Mesothelial cell of epicardium (in vitro differentiated cells): ENCODE measurements at places on chromosomes 16 and 17.

- DNase-seq, result no peak
These were observed 113.7 kb upstream of the ZKSCAN2 start for GRCh38 chr16:25371342-25371741.

DNA sequence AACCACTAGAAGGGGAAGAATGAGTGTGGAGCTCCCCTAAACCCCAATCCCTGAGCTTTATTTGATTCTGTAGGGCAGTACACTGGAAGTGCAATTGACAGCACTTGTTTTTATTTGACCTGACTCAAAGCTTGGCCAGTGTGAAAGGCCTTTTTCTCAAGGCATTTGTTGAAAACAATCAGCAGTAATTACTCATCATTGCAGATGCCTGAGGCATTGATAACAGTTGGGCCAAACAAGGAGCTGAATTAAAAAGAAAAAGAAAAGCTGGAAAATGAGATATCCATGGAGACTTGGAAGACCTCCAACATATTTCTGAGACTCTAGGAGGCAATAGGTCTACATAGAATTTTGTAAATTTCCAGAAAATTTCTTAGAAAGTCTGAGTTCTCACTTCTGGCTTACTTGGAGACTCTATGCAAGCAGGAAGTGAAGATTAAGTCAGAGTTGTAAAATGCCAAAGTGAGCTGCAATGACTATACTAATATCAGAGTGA lies 200.8 kb upstream of the KCNJ16 start:
- no peak for DNase-seq

DNA sequence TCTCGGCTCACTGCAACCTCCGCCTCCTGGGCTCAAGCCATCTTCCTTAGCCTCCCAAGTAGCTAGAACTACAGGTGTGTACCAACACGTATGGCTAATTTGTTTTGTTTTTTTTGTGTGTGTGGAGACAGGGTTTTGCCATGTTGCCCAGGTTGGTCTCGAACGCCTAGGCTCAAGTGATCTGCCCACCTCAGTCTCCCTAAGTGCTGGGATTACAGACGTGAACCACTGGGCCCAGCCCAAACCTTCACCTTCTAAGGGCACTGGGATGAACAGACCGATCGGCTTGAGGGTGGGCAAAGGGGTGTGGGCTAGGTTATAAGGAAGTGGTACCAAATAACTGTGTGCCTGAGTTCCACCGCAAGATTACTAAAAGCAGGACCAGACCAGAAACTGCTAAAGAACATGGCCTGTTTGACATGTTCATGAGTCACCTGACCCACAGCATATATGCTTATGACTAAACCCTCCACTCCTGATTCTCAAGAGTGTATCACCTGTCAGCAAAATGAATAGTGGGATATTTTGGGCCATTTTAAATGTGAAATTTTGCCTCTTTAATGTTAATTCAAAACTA lies 8.1 kb downstream of the TMEM97 start:
- peak; percentile 6 for DNase-seq

DNA sequence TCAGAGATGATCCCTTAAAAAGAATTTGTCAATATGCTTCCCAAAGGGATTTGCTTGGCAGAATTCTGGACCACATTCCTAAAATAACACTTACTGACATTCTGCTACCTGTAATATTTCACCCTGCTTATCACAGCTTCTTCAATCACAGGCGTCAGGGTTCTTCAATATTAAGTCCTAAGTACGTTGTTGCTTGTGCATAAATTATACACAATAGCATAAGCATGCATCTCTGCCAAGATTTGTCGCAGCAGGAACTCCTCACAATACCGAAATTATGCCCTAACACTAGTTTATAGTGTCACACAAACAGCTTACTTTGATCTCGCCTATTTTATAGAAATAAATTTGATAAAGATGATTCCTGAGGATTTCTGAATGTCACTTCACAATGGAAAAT lies 48.9 kb downstream of the UBE2G1 start:
- no peak for DNase-seq

DNA sequence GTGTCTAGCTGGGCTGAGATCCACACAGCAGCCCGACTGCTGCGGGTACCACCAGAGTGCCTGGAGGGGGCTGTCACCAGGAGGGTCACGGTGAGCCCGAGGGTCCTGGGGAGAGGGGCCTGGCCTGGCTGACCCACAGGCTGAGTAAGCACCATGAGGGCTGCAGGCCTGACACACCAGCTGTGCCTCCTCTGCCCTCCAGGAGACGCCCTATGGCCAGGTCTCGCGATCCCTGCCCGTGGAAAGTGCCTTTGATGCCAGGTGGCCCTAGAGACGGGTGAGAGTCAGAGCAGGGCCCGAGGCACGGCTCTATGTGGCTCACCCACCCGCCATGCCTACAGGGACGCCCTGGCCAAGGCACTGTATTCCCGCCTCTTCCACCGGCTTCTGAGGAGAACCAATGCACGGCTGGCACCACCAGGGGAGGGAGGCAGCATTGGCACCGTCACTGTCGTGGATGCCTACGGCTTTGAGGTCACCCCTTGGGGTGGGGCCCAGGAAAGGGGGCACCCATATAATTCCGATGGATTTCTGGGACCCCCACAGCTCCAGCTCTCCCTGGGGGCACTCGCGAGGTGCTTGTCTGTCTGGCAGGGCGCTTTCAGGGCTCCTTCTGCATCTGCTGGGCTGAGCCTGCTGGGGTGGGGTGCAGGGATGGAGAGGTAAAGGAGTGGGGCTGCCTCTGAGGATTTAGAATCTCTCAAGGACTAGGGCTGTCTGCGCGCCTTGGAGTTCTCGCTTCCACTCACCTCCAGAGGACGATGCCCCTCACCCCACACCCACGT lies 7.1 kb downstream of the MYO15B start:
- DNase-seq, result no peak
